ENCODE measurements at places on chromosomes 1 and 21.

DNA sequence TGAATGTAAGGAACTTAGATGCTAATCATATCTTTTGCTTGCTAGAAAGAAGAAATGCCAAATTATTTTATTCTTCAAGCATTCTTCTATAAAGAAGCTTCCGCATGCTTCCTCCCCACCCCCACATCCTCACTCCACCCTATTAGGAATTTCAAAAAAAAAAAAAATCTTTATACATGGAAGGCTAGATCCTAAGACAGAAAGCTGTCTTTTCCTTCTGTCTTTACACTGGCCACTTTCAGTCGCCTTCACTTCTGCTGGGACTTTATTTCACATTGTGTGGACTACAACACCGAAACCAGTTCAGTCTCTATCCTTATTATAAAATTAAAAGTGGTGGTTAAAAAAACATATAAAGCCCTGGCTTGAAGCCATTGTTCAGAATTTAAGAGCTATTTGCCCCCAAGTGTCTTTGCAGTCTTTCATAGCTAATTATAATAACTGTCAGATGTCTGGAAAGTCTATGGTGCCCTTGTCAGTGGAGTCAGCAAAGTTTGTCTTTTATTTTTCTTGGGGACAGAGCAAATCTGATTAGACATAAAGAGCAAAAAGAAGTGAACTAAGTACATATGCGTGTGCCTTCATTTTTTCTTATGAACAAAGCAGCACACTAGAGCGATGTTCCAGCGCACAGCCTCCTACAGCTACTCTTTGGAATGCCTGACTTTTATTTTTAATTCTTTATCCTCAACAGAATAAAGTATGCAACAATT, 297.7 kb downstream of the PTPRC start:
- no peak for DNase-seq

DNA sequence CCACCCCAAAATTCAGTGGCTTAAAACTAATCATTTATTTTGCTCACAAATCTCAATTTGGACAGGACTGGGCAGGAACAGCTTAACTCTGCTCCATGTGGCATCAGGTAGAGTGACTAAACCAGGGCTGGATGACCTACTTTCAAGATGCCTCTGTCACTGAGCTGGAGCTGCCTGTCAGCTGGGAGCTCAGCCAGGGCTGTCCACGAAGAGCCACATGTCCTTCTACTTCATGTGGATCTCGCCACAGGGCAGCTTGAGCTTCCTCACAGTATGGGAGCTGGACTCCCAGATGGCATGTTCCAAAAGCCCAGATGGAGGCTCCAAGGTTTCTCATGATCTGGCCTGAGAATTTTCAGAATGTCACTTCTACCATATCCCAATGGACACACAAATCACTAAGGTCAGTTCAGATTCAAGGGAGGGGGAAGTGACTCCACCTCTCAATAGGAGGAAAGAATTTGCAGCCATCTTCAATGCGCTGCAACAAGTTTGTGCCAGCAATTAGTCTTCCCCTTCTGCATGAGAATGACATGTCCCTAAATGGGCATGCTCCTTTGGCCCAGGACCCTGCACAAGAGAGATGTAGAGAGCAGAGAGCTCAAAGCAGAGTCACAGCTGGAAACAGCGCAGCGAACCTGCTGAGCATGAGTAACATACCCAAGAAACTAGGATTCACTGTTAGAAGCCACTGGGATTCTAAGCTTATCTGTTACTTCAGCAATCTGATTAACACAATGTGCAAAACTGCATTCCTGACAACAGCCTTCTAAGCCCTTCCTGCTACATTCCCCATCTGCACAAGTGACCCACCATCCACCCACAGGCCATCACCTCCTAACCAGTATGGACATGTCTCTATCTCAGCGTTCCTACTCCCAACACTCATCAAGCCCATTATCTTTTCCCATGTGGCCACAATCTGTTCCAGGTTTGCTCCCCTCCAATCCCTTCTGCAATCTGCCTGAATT, 17.0 kb downstream of the HLCS start:
- DNase-seq = no peak

DNA sequence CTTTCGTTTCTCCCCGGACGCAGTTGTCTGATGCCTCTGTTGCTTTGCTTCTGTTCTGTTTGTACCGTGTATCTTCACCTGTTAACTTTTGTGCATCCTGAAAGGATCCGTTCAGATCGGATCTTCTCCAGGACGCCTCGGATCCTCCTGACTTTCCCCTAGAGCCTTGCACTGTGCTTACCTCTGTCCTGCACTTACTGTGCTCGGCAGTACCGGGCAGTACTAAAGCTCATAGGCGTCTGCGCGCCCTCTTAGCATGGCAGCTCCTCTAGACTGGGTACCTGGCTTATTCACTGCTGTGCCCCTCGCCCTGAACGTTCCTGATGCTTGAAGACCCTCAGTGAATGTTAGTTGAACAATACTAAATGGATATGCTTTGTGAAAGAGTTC, 934 bp downstream of the SCP2 start:
- no peak for DNase-seq

DNA sequence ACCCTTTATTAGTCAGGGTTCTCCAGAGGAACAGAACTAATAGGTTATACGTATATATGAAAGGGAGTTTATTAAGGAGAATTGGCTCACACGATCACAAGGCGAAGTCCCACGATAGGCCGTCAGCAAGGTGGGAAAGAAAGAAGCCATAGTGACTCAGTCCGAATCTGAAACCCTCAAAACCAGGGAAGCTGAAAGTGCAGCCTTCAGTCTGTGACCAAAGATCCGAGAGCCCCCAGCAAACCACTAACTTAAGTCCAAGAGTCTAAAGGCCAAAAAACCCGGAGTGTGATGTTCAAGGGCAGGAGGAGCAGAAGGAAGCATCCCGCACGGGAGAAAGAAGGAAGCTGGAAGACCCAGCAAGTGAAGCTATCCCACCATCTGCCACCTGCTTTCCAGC, 9.9 kb downstream of the IFNLR1 start:
- DNase-seq = no peak

GRCh38 chr1:153527683-153528040, 8.1 kb downstream of the S100A6 start:
- no peak for DNase-seq

DNA sequence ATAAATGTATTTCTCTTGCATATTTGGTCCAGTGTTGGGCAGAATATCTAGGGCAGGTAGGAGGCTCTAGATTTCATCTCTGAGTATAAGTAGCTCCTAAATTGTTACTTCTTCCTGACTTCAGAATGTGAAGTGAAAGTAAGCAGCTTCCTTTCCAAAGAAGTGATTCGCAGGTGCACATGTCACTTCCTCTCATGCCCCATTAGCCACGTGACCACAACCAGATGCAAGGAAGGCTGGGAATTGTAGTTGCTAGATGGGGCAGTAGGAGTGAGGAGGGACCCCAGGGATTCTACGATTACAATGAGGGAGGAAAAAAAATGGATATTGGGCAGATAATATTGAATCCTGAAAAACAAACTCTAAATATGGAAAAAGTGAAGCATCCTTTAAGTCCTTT, 113.2 kb upstream of the CYYR1 start:
- peak; percentile 8 for DNase-seq

DNA sequence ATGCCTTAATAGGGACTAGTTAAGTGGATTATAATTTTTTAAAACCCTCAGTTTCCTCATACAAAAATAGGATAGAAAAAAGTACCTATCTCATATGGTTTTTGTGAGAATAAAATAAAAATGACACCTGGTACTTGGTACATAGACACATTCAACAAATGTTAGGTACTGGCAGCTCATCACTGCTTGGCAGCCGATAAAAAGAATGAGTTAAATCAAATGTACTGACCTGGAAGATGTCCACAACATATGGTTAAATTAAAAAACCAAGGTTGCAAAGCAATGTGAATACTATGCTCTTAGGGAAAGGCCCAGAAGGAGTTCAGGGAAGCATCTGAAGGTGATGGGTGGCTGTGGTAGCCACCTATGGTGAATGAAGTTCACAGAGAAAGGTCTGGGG, 64.9 kb upstream of the SMYD2 start:
- DNase-seq = no peak
